ENCODE measurements at places on chromosomes 5 and 9.

- DNase-seq: no peak
These were observed 56.0 kb upstream of the PTGER4 start for GRCh38 chr5:40623480-40624420.

DNA sequence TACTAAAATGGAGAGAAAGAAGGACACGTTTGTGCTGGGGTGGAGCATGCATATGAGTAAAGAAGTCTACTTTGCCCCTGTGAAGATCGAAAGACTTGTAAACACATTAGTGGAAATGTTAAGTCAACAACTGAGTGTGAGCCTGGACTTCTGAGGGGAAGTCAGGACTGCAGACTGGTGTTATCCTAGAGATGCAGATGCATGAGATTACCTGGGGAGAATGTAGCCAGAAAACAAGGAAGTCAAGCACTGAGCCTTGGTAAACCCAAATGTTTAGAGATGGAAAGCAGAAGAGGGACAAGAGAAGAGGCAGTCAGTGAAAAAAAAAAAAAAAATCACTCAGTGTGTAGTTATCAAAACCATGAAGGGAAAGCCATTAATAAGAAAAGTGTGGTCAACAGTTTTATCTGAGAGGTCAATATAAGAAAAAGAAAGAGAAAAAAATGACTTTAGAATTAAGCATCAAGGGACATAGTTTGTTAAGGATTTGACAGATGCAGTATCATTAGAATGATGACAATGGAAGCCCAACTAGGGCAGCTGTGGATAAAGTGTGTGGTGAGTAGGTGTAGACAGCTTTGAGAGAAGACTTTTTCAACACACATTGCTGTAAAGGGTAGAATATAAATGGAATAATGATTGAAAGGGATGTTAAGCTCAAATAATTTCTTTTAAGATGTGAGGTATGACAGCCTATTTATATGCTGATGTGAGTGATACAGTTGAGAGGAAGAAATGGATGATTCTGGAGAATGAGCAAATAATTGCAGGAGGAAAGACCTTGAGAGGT is 22.2 kb downstream of the JAKMIP2 start:
- DNase-seq: no peak

GRCh38 chr5:98349251-98349989 is 424.0 kb upstream of the RGMB start:
- DNase-seq: peak; percentile 21

DNA sequence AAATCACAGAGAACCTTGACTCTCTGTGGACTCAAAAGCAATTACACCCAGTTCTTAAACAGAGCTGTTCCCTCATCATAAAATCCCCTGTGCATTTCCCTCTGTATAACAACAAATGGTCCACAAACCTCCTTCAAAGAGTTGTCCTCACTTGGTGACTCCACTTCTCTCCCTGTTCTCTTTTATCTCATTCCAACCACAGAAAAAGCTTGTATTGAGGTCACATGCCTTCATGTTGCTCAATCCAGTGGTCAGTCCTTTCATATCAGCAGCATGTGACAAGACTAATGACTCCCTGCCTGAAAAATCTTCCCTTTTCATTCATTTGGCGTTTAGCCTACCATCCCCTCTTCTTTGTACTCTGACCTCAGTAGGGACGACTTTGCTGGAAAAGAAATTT is 158.0 kb downstream of the DEPDC1B start:
- DNase-seq: no peak

GRCh38 chr9:132241840-132242620 is 80.2 kb downstream of the NTNG2 start:
- DNase-seq: peak; percentile 63

DNA sequence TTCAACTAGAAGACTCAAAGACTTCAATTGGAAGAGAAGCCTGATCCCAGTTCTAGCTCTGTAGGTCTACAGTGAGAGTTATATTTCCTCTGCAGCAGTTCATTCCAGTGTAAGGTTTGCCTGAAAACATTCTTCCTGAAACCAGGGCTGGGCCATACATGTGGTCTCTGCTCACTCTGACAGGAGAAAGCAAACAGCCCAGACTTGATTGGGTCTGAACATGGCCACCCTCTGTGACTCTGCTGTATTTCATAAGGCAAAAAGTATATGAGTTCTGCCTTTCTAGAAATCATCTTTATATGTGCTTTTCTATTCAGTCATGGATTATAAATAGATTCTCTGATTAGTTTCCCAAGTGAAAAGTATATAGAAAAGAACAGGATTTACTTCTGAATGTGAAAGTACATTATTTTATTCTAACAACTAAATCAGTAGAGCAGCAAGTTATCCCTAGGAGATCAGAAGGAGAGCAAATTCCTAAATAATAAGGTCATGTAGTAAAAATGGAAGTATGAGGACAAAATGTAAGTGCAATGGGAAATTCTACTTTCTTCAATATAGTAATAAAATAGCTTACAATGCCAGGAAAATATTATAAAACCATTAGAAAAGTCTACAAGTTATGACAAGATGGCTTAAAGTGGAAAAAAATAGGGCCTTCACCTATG is 144.3 kb downstream of the EFNA5 start:
- no peak for DNase-seq

DNA sequence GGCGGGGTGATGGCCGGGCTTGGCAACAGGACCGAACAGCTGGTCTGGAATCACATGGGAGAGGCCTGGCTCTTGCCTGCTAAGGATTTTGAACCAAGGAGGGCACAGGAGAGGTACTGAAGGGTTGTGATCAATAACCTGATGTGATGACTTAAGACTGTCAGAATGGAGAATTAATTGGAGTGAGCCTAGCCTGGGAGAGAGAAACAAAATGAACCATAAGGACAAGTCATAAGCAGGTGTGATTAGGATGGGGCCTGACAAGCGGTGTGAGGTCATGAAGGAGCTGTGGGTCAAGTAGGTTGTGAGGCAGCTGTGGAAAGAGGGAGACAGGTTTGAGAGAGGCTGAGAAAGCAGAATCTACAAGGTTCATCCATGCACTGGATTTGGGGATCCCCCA is 104.6 kb downstream of the MED10 start:
- DNase-seq: no peak

DNA sequence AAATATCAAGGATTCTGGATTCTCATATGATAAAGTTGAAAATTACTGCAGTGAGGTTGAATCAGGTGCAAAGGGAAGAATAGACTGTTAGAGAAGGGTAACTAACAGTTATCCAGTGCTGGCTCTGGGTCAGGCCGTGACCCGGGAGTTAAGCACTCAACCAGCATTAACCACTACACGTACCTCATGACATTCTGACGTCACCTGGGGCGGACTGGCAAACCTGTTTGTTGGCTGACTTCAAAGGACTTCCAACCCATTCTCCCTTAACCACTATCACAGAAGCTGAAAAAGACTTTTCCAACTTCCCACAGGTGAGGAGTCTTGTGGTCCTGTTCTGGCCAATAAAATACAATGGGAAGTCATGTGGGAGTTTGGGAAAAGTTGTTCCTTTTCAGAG is 268.9 kb downstream of the ENC1 start:
- DNase-seq: no peak

DNA sequence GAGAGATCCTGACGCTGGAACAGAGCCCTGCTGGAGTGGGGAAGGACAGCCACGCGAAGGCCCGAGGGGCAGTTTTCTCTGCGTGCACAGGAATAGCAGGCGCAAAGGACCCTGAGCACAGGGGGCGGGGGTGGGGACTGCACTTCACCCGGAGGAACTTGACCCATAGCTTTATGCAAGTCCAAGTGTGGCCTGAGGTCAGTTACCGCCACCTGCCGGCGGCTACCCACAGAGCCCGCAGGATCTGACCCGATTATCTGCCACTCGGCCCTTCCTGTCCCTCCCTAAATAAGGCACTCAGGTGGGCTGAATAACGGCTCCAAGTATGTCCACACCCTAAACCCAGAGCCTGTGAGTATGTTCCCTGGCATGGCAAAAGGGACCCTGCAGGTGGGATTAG is 65.4 kb upstream of the FCN1 start:
- DNase-seq: peak; percentile 38

GRCh38 chr9:134940236-134941208 is 22.8 kb upstream of the FCN1 start:
- DNase-seq: no peak

DNA sequence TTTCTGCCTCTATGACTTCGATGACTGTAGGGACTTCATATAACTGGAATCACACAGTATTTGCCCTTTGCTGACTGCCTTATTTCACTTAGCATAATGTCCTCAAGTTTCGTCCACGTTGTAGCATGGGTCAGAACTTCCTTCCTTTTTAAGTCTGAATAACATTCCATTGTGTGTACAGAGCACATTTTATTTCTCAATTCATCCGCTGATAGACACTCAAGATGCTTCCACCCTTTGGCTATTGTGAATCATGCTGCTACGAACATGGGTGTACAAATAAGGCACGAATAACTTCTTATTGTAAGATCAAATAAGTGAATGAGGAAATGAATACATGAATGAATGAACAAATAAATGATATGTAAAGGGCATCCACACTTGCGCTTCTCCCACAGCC is 13.0 kb downstream of the BARX1 start:
- DNase-seq: no peak

GRCh38 chr5:136457390-136458013 is 92.2 kb upstream of the TRPC7 start:
- DNase-seq: no peak

DNA sequence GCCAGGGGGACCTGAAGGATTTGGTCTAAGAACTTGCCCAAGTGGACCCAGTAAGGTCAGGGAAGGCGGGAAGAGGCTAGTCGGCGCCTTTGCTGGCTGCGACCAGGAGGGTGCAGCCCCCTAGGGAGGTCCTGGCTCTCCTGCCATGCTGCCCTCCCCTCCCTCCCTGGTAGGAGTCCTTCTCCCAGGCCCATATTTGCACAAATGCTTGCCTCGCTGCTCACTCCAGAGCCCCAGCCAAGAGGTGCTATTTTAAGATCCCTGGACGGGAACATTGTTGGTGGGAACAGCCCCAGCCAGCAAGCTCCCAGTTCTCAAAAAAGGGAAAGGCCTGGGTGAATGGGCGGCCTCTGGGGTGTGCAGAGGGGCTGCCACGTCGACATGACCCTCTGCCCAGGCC is 4.3 kb upstream of the IL17B start:
- no peak for DNase-seq

- no peak for DNase-seq
These were observed 17.3 kb downstream of the KLHL3 start for GRCh38 chr5:137718611-137719010.

DNA sequence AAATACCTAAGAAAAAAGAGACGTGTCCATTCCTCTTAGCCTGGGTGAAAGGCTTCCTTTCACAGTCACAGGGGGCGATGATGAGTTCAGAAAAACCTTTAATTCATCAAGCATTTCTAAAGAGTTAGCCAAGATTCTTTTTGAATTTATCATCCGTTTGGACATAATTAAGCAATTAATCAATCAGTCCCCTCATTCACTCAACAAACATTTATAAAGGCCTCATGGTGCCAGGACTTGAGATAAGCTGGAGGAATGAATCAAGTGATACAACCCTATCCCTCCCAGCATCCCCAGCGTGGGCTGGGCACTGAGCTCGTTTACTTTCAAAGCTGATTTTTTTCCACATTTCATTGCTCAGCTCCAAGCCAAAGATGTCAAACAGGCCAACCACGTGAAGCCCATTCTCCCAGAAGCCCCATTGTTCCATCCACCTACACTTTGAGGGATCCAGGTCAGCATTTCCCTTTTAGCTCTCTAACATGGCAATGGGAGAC is 140.5 kb downstream of the SLIT3 start:
- DNase-seq: no peak

GRCh38 chr5:92879806-92880543 is 701.0 kb downstream of the NR2F1-AS1 start:
- DNase-seq: no peak

DNA sequence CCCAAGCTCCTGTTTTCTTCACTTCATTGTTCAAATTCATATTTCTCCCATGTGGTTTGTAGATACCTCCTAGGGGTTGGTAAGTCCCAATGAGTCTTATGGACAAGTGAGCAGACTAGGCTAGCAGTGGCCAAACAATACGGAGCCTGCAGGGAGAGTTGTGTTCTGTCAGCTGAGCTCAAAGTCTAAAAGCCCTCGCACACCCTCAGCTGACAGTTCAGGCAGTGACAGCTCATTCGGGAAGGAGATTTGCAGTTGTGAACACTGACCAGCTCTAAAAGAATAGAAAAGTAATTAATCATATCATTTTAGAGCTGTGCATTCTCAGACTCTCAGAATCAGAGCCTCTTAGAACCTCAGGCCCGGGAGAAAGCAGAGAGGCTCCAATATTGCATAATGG is 95.1 kb downstream of the SH3TC2 start:
- no peak for DNase-seq

DNA sequence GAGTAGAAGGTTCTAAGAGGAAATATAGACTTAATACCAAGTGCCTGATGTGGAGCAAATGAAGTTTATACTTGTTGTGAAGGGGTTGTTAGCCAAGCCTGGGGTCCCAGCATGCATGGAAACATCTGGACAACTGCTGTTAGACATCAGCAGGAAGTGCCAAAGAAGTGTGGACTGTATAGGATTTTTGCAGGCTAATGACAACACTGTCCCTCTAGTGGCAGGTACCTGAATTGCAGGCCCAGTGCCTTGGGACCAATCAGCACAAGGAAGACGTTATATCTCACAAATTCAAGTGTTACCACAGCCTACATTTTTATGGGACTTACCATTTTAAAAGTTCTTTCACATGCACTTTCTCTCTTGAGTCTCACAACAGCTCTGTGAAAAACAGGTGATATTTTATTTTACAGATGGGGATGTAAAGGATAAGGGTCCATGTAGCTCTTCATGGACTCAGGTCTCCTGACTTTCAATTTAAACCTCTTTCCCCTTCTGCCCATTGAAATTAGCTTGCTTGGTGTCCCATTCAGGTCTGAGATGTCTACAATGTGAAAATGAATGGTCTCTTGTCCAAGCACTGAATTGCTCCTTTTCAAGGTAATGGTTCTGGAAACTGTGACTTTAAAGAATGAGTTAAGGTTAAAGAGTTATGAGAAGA is 89.0 kb upstream of the MAP1B start:
- peak; percentile 78 for DNase-seq

- no peak for DNase-seq
These were observed 1083.8 kb upstream of the NUDT12 start for GRCh38 chr5:104646416-104646815.

- no peak for DNase-seq
These were observed 9.8 kb upstream of the GADD45G start for GRCh38 chr9:89594811-89595550.

DNA sequence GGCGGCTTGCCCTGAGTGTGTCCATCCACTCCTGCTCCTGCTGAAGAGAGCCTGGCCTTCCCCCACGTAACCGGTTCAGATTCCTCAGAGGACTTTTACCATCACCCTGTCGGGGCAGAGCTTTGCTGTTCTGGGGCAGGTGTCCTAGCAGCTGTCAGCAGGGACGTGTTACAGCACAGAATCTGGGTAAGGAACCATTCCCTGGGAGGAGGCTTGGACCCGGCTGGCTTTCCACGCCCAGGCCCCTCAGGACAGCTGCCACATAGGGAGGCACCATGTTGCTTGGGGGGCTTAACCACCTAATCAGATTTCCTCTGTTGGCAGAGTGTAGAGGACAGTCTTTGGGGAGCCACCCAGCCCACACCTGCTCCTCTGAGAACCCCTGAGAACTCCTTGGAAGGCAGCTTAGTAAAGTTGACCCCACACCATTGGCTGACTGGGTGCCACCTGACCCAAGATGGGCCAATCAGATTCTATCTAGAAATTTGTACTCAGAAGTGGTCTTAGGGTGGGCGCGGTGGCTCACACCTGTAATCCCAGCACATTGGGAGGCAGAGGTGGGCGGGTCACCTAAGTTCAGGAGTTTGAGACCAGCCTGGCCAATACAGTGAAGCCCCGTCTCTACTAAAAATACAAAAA is 23.3 kb upstream of the EEIG1 start:
- peak; percentile 95 for DNase-seq

- no peak for DNase-seq
These were observed 79.5 kb downstream of the OSMR start for GRCh38 chr5:38925154-38925925.

GRCh38 chr5:133919148-133920136 is 49.0 kb downstream of the C5orf15 start:
- no peak for DNase-seq

All from NCI-H82 (cell line).